ENCODE measurements at places on chromosomes 3 and 15. TPM values are rescaled to one million over a fixed set of nuclear protein-coding genes. Genes with fewer than 3 reads are reported as not detected.

The KBTBD13 gene
- not detected for total RNA-seq

The TIGIT gene
- total RNA-seq, result 8.6 TPM

The EPHA6 gene
- 1.2 TPM for total RNA-seq

The DUT gene
- 84.5 TPM for total RNA-seq
